ENCODE measurements at places on chromosomes 7 and 10.

DNA sequence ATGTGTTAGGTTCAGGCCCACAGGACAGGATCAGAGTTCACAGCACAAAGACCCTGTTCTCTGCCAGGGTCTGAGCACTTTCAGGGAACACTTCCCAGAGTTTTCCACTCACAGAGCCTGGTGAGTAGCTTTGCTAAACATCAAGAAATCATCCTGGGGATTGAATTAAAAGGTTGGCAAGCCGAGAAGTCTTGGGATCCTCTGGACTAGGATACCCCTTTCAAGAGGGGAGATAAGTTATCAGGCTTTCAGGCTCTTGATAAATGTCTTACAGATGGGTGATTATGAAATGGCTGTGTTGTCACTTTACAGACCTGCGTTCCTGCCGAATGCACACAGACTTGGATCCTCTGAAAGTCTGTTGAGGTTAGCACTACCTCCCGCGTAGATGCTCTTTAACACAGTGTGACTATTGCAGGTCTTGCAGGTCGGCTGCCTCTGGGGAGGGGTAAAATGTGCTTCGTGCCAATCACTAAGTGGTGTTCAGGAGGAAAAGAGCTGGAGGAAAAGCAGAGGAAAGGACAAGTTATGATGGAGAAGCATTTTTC is 473.5 kb upstream of the AKR1E2 start:
- DNase-seq: no peak

GRCh38 chr7:6430271-6430940 is 17.3 kb downstream of the DAGLB start:
- no peak for DNase-seq

GRCh38 chr10:131803860-131804425 is 96.9 kb upstream of the PPP2R2D start:
- no peak for DNase-seq

DNA sequence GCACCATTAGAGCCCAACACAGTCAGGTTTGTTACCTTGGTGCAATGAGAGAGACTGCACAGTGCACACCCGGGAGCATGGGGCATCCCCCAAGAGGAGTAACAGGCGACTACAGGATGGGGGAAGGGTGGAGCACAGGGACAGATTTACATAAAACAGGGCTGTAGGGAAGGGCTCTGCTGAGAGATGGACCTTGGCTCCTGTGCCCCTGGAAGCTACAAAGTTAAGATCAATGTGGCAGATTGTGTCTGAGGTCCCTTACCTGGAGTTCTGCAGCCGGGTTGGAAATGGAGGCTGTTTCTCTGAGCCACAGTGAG is 13.7 kb upstream of the SLC18A3 start:
- DNase-seq: no peak

- no peak for DNase-seq
Measured at GRCh38 chr10:97217299-97217698, 31.5 kb upstream of the SLIT1 start.

GRCh38 chr10:74672430-74673165 is 153.8 kb upstream of the KAT6B start:
- no peak for DNase-seq

- no peak for DNase-seq
Measured at GRCh38 chr10:46301721-46302479, 15.1 kb downstream of the ANTXRL start.

DNA sequence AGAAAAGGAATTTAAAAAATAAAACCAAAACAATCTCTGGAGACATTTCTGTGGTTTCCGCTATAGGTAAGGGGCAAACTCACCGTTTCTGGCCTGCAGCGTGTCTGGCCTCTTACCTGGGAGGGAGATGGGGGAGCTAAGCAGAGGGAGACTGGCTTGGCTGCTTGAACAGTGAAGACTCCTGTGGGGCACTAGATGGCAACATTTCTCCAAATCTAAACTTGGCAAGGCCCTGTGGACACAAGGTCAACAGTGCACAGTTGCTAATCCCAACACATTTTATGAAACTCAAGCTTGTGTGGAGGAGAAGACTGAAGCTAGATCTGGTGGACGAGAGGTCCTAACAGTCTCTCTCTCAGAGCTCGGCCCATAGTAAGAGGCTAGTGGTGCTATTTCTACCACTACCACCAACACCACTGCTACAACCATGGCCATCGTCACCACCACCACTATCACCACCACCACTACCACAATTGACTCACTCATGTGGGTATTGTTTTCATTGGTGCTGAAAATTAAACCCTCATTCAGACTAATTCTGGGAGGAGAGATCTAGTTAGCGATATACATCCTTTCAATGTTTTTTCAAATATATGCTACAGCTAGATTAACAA is 28.4 kb upstream of the CDHR3 start:
- DNase-seq: no peak

DNA sequence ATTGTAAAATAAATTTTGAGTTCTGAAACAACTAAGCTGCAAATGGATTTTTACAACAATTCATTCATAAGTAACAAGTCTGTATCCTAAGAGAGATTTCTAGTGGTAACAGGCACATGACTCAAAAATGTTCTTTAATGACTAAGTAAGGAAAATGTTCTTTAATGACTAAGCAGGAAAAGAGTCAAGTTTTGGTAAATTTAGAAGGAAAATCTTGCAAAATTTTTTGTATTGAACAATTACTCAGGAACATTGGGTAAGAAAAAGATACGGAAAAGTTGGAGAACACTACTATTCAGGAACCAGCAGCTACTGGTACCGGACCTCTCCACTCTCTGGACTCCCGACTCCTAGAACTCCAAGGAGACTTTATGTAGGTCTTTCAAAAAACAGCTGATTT is 33.5 kb downstream of the HYCC1 start:
- DNase-seq: no peak

GRCh38 chr10:70992436-70992835 is 104.1 kb upstream of the PCBD1 start:
- DNase-seq: no peak

DNA sequence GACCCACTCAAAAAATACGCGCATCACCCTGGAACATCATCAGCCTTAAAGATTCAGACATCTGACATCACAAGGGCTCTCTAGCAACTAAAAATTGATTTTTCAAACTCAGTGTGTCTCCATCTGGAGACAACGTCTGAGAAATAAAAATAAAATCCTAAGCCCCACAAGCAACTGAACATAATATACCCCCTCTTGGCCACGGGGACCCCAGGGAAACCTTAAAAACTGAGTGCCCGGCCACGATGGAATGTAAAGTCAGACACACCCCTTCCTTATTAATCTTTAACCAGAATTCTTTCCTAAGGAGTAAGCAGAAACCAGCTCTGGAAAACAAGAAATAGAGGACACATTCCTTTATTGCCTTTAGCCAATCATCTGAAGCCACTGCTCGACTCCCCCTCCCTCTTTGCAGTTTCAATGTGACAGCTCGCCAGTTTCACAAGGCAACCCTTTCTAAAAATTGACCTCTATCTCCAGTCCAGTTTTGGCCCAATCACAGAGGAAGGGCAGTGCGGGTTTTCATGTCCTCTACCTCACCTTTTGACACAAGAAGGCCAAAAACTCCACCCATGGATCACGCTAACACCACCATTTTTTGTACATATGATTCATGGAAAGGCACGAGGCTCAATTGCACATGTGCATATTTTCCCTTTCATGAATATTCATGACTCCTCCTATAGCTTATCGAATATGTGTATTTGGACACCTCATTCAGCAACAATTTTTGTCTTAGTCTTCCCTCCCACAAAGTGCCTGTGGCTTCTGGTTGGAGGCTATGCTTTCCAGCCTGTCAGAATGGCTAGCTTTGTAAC is 24.2 kb downstream of the IFIT3 start:
- no peak for DNase-seq

DNA sequence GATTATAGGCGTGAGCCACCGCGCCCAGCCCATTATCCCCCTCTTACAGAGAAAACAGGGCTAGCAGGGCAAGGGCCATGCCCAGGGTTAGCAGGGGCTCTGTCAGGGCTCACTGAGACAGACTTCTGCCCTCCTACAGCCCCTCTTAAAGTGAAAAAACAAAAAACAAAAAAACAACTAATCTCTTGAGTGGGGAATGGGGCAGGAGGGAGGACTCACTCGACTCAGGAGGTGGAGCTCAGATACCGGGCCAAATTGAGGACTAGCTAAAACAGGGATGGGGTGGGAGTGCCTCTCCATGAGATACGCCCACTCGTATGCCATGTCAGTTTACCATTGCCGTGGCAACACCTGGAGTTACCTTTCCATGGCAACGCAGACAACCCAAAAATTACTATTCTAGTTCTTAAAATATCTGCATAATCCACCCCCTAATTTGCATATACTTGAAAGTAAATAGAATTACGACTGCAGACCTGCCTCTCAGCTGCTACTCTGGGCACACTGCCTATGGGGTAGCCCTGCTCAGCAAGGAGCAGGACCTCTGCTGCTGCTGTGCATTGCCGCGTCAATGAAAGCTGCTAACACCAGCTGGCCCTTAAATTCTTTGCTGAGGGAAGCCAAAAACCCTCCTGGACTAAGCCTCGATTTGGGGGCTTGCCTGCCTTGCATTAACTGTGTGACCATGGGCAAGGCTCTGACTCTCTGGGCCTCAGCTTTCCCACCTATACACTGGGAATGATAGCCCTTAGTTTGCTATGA is 13.4 kb downstream of the SSC4D start:
- no peak for DNase-seq

GRCh38 chr10:83862723-83863122 is 276.6 kb upstream of the GHITM start:
- DNase-seq: no peak

DNA sequence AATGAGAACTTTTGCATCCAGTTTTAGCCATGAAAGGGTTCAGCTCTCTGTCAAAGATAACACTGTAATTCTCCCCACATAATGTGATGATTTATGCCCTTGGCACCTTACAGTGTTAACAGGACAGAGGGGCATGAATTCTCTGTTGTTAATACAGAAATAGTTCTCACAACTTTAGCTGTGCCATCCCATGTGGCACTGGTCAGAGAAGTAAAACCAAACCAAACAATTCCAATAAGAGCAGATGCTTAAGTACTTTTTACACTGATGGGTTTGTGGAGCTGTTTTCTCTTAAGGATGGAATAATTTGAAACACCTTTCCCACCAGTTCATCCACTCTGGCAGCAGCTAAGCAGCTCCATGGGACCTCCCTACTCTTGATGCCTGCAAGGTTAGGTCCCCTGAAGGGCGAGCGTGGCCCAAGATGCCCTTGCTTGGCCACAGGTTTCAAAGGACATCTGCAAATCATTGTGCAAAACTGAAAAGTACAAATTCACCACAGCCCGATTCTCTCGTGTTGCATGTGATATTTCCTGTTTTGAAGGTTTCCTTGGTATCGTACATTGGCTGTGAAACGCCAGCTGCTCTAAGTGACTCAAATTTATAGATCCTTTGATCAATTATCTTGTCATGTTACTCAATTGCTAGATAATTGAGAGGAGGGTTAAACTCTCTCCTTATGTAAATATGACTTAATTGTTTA is 82.5 kb upstream of the CREB5 start:
- no peak for DNase-seq

GRCh38 chr7:46982928-46983327 is 599.0 kb downstream of the TNS3 start:
- no peak for DNase-seq

DNA sequence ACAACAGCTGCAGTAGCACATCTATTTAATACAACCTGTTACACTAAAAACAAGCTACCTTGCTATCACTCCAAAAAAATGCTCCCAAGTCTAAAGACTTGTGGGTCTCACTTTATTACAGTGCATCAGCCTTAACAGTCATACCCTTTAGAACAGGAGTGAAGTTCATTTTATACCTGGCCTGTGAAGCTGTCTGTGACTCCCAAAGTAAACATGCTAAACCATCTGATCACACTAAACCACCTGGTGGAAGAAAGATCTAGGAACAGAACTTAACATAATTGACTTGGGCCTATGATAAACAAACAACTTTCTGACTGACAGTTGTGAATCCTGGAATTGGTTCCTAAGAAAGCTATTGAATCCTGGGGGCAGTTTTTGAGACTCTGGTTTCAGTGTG is 80.9 kb upstream of the ATP6V0A4 start:
- no peak for DNase-seq
